Stimulated activated CD4-positive, alpha-beta T cell treated with anti-CD3 and anti-CD28 coated beads, Interleukin-2, amount 100 ng/mL, for 24 hours (primary cell): ENCODE measurements at places on chromosomes 5 and 9.

GRCh38 chr9:4297786-4298254, 2.0 kb downstream of the GLIS3 start:
- DNase-seq: peak; percentile 49

- no peak for DNase-seq
Observed at GRCh38 chr5:3401635-3402034, 194.0 kb upstream of the IRX1 start.

DNA sequence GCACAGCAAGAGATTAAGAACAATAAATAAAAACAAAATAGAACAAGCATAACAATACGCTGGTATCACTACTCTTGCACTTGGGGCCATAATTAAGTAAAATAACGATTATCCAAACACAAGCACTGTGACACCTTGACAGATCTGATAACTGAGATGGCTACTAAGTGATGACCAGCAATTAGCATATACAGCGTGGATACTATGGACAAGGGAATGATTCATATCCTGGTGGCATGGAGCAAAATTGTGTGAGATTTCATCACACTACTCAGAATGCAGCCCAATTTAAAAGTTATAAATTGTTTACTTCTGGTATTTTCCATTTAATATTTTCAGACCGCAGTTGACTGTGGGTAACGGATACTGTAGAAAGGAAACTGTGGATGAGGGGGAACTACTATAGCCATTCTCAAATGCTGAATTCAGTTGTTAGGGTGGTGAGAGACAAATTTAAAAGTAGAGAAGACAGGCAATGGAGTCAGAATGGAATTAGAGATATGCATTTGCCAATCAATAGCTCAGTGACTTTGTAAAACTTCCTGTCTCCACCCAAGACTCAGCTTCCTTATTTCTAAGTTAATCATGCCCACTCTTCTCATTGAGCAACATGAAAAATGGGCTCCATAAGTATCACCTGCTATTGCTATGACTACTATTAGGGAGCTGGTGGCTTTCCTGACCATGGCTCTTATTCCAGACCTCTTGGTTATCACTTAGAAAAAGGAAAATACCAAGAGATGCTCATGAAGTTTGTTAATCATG, 300.8 kb downstream of the TRIM32 start:
- no peak for DNase-seq

DNA sequence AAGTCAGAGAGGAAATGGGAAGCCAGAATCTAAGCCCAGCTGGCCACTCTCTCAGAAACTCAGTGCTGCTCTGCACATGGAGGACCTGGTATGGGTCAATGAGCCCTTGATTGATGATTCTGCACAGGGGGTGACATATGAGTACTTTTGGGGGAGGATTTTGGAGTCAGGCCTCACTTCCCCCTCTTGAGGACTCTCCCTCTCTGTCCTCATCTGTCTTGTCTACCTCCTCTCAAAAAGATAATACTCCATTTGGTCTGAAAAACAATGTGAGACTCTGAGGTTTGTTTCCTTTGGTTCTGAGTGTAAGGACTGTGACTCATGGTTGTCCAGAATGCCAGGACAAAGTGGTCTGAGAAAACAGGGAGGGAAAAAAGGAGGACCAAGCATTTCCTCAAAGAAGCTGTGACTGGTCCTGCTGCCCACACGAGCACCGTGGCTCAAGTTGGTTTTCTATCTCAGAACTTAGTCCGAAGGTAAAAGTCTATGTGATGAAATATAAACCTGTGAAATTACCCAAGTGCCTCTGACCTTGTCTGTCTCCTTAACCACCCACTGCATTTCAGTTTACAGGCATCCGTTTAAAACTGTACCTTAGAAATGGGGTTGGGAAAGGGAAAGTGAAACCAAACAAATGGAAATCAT, 11.1 kb downstream of the TTC39B start:
- no peak for DNase-seq

GRCh38 chr9:34629491-34629808, 584 bp upstream of the ARID3C start:
- DNase-seq: no peak

DNA sequence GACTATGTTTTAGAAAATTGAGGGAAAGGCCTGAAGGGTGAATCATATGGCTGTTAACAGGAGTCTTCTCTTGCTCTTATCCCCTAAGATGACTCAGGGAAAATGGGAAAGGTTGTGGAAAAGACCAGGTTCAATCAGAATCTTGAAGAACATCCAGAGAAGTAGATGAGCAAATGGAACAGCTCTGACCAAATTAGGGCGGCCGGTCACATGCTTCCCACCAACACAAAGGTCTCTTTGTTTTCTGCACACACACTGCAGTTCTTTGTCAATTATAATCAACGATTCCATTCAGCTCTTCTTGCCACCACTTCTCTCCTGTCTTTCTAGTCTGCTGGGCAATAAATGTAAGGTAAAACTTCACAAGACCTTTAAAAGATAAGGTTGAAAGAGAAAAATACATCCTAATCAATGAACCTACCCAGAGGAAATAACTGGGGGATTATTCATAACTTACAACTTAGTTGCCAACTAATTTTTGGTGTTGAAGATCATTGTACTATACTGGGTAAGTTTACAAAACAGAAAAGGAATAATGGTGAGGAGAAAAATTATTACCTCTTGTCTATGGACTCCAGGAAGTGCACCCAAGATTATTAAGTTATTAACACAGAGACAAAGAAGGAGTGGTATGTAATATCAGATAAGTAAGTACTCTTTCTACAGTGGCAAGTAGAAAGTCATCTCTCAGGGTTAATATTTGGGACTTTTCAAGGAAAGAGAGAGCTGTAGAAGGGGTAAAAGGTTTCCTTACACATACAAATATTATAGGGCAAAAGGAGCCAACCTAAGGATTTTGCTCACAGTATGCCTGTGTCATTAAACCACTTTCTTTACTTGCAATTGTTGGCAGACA, 441.9 kb upstream of the PIK3R1 start:
- DNase-seq: no peak

DNA sequence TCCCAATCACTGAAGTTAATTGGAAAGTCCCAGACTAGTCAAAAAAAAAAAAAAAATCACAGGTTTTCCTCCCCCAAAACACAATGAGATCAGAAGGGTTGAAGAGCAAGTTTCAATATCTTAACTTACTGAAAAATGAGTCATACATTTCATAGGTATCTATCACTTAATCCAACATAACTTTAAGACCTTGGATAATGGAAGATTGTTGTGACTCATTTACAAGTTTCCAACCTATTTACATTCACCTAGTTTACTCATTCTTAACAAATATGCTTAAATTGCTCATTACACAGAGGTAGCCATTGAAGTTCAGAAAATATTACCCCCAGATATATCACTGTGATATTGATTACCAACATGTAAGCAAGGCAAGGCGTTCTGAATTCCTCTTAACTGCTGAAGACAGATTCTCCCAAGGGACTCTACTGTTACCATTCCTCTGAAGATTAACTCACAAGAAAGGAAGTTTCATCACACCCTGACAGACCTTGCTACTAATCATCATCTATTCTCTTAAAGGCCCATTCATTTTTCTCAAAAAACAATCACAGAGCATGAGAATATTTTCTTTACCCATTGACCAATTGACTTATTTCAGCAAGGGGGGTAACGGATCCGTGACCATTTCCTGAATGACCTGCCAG, 563.8 kb downstream of the TLE1 start:
- DNase-seq: no peak

DNA sequence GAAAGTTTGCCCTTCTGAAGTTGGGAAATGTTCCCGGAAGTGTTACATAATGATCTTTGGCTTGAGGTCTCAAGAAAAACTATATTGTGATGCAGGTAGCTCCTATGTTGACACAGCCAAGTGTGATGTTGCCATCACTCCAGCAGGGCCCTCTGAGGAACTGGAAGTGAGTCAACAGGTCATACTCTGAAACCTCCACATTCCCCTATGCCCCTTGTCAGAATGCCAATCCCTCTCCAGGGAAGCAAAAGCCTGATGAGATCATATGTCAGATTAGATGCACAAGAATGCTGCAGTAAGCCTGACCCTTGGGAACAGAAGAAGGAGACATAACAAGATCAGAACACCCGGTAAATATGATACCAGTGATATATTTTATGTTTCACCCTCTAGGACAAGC, 66.8 kb upstream of the ITGA2 start:
- DNase-seq: no peak

- DNase-seq: no peak
Observed at GRCh38 chr5:37323607-37324006, 47.3 kb downstream of the NUP155 start.

GRCh38 chr5:143796753-143797152, 15.2 kb upstream of the HMHB1 start:
- no peak for DNase-seq

DNA sequence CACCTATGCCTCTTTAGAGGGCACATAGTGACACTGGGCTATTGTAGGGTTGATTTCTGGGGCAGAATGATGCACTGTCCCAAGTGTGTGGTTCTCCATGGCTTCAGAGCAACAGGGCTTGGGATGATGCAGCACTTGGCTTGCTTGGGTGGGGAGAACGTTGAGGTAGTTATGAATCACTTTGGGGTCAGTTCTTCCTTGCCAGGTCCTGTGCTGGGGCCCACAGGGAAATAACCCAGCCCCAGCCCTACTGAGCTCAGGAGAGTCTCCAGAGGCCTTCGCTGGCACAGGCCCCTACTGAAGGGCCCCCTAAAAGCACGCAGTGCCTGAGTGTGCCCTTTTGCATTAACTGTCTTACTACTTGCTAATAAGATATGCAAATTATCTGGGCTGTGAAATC, 24.2 kb downstream of the JADE2 start:
- DNase-seq: no peak

DNA sequence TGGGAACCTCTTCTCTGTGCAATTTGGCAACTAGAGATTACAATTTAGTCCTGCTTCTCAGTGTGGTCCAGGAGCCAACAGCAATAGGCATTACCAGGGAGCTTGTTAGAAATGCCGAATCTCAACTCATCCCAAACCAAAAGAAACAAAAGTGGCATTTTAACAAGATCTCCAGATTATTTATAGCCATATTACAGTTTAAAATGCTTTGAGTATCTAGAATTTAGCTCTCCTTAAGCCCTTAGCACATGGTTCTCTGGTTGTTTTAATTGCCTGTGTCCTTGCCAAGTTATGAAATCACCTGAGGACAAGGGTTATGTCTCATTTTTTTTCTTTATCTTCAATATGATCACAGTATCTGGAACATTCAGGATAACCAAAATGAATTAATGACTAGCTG, 51.6 kb upstream of the TAS2R1 start:
- no peak for DNase-seq

- DNase-seq: no peak
Observed at GRCh38 chr5:178201927-178202235, 2.5 kb upstream of the HNRNPAB start.

- no peak for DNase-seq
Observed at GRCh38 chr5:34014626-34015025, 6.8 kb upstream of the AMACR start.

DNA sequence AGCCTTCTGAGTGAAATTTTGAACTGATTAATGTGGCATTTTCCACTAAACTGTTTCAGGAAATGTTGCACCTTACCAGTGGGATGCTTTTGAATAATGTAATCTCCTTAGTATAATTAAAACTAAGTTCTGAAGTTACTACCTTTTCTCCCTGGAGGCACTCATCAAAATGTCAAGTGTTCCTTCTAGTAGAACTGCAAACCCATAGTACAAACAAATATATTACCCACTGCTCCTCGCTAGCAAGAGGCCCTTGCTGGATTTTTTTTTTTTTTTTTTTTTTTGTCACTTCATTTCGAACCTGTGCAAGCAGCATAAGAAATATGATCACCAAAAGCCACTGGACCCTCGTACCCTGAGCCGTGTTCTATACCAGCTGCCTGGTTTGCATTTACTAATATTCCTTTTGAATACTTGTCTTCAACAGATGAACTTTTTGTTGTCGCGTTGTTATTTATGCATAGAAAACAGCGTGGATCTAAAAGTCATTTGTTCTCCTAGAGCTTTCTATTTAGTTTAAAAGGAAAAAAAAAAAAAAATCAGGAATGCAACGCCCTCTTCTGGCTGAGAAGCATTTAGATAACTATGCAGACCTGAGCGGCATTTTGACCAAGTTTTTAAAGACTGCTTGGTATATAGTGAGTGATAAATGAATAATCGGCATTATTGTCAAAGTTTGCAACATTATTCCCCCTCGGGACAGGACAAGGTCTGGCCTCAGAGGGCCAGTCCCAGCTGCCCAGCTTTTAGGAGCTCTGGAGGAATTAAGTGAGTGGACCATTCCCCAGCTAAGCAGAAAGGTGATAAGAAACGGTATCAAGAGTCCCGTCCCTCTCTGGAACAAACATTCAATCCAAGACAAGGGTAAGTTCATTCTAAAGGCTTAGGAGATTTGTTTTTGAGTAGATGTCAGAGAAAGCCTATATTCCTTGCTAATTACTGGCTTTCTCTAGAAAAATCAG, 162.5 kb upstream of the KIF2A start:
- DNase-seq: no peak

- no peak for DNase-seq
Observed at GRCh38 chr9:74366111-74366510, 131.0 kb upstream of the RORB start.

DNA sequence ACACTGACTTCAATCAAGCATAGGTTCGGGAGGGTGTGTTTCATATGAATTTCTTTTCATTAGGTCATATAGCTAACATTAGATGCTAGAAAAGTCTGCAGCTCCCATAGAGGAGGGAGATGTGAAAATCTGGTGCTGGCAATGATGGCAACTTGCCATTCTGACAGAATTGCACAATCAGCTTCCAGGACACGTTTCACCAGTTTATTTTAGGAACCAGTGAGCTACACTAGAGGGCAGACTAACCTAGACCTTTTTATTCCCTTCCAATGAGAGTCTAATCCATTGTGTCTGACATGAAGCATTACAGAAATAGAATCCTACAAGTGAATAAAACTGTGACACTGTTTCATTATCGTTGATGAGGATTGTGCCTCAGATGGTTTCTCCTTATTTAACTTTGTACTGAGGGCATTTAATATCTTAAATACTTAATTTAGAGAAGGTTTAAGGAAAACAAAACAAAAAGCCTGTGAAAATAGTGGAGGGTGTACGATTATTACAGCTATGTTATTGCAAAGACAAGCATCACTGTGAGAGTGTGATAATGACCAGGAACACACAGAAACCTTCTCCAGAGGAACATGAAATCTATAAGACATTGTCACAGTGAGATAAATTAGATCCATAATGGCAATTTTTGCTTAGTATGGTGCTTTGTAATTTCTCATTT, 363.3 kb upstream of the RPS23 start:
- no peak for DNase-seq

GRCh38 chr5:58054018-58054417, 405.9 kb downstream of the PLK2 start:
- DNase-seq: no peak

DNA sequence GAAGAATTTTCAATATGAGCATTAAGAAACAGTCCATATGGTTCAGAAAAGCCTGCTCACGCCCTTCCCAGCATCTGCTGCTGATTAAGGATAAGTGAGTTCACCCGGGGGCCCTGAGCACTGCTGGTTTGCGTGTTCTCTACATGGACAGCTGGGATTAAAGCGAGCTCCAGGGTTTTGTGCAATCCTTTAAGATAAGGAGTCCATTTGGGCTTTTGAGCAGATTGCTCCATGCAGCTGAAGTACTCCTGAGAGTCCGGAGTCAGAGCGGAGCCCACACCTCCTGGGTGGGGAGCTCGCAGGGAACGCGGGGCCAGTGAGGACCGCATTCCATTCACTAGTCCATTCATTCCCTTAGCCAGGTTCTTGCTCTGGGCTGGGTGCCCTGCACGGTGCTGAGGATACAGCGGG, 149.3 kb upstream of the COL5A1 start:
- no peak for DNase-seq
